ENCODE measurements at places on chromosomes 1 and 21.

GRCh38 chr1:25501235-25502058 is 42.0 kb upstream of the LDLRAP1 start:
- DNase-seq: no peak

GRCh38 chr1:48610628-48611542 is 138.9 kb upstream of the SPATA6 start:
- no peak for DNase-seq

GRCh38 chr1:60709426-60709825 is 372.9 kb upstream of the NFIA start:
- no peak for DNase-seq

DNA sequence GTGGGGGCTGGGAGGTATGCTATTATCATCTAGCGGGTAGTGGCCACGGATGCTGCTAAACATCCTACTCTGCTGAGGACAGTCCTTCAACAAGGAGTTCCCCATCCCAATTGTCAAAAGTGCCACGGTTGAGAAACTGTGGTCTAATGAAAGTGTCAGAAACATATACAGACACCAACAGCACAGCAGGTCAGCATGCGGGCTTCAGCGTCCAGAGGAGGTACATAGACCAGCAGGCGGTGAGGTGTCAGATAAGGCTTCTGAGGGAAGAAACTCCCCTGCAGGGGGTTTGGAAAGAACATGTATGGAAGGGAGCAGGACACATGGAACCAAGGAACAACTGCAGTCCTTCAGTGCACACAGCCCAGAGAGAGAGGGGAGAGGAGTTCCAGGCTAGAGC is 4.8 kb upstream of the TTC4 start:
- DNase-seq: no peak

GRCh38 chr1:118143121-118143520 is 41.9 kb downstream of the SPAG17 start:
- DNase-seq: no peak

- no peak for DNase-seq
Observed at GRCh38 chr1:147851149-147851548, 51.4 kb upstream of the GJA8 start.

GRCh38 chr1:60255565-60255964 is 182.0 kb upstream of the C1orf87 start:
- no peak for DNase-seq

DNA sequence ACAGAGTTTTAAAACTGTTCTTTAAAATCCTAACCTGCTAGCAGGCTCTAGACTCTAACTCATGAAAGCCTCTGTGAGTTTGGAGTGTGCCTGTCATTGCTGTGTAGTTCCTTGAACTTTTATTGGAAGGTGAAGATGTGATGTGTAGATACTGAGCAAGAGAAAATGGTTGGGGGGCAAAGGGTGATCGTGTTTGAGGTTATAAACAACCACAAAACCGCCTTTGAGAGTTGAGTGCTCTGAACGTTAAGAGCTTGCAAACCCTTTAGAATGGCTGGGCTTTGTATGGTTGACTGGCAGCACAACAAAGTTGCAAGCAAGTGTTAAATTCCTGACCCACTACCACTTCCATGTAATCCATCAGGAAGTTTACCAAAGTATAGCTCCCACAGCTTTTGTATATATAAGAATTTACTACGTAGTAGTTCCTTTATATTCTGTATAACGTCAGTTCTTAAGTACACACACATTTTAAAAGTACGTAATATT is 19.6 kb downstream of the BACE2 start:
- DNase-seq: no peak

DNA sequence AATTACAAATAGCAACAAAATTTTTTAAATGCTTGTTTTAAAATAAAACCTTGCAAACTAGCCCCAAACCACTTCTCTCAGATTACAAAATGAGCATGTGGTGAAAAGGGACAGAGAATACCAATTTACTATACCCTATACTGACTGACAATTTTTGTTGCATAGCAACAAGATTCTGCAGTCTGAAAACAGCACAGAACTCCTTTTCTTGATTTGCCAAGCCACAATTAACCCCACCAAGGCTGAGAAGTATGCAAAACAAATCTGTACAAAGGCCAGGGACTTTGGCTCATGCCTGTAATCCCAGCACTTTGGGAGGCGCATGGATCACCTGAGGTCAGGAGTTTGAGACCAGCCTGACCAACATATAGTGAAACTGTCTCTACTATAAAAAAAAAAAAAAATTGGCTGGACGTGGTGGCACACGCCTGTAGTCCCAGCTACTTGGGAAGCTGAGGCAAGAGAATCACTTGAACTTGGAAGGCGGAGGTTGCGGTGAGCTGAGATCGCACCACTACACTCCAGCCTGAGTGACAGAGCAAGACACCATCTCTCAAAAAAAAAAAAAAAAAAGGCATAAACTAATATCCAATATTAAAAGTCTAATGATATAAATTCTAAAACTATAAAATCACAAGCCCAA is 21.8 kb downstream of the ENAH start:
- DNase-seq: no peak

DNA sequence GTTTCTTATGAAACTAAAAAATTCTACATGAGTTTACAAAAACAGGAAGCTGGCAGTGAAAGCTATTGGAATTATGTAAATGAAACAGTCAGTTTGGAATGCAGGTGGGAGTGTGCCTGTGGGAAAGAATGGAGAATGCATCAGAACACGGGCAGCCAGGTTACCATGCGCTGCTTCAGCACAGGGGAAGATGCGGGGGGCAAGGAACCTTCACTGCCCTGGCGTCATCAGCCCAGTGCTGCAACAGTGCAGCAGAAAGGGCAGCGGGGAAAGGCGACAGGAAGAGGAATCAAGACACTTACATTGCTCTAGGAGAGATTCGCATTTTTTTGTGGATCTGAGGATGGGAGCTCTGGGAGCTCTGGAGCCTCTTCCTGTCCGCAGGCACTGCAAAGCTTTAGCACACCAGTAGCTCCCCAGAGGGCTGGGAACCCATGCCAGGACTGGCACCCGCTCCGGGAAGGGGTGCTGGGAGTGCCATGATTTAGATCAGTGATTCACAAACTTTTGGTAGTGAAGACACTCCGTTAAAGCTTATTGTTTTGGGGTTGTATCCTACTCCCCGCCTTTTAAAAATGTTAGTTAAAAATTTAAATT is 64.1 kb upstream of the WDR26 start:
- no peak for DNase-seq

- DNase-seq: no peak
Observed at GRCh38 chr1:77688939-77689338, 6.5 kb upstream of the ZZZ3 start.

DNA sequence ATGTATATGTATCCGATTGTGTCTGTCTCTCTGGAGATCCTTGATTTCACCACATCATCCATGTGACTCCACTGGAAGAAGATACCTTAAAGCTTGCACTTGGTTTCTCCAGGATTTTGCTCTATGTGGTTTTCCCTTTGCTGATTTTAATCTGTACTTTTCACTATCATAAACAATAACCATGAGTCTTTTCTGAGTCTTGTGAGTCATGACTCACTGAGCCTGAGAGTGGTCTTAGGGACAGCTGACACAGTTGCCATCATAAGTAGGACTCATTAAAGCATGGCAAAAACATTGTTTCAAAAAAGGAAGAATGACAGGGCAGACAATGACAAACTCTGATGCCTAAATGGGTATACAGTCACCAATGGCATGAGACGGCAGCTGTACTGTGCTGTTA is 226.2 kb downstream of the AKT3 start:
- no peak for DNase-seq

- no peak for DNase-seq
Observed at GRCh38 chr1:3573500-3573899, 37.8 kb downstream of the MEGF6 start.

DNA sequence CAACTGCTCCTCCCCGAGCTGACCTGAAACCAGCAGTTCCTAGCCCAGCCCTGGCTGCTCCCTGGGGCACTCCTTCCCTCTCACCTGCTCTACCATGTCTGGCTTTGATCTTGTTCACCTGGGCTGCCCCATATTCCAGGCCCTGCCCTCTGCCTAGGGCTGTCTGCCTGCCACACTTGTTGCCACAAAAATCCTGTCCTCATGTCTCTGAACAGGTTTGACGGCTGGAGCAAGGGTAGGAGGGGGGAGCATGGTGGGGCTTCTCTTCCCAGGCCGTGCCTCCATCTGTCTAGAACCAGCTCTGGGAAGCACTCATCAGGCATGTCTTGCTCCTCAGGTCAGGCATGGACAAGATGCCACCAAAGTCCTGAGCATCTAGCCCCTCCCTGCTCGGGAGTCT is 44.3 kb upstream of the WNT2B start:
- no peak for DNase-seq

GRCh38 chr1:178055779-178056471 is 38.0 kb upstream of the RASAL2 start:
- DNase-seq: no peak

- DNase-seq: no peak
Observed at GRCh38 chr1:85398391-85399064, 66.4 kb downstream of the DDAH1 start.

DNA sequence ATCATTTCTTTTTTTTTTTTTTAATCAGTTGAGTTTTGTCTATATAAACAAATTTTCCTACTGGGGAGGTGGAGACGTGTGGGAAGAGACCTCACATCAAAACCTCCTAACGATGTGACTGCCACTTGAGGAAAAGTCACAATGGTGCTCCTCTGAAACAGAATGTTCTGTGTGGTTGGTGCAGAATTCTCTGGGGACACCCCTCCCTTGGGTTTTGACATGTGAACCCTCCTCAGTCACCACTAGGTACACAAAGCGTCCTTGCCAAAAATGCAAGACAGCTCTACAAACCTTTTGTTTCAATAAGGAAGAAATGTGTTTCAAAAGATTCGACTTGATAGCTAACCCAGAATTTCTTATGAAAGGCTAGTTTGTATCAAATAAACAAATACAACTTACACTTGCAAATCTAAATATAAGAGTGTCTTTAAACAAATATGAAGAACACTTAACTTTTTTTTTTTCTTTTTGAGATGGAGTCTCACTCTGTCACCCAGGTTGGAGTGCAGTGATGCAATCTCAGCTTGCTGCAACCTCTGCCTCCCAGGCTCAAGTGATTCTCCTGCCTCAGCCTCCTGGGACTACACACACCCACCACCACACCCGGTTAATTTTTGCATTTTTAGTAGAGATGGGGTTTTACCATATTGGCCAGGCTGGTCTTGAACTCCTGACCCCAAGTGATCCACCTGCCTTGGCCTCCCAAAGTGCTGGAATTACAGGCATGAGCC is 9.3 kb downstream of the SLC25A24 start:
- DNase-seq: no peak

DNA sequence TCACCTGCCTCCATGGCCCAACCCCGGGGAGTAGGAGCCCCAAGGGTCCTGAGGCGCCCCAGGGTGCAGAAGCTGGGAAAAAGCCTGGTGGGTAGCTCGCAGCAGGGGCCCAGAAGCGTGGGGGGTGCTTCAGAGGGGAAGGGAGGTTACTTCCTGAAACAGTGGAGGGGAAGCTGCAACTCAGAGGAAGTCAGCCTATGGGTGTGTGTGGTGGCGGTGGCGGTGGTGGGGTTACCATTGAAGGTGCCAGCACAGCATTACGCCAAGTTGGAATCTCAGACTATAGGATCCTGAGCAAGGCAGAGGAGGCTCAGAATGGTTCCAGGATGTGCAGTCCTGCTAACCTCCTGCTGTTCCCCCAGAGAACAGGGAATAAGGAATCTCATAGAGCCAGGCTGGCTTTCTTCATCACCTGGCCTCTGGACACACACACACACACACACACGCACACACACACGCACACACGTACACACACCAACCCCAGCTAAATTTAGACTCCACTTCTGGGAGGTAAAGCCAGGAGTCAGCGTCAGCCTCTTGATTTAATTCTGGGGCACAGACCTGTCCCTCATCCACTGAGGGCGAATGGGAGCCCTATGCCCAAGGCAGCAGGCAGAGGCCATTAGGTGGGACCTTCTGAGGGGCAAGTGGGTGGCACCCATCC is 1.3 kb downstream of the DENND4B start:
- no peak for DNase-seq

DNA sequence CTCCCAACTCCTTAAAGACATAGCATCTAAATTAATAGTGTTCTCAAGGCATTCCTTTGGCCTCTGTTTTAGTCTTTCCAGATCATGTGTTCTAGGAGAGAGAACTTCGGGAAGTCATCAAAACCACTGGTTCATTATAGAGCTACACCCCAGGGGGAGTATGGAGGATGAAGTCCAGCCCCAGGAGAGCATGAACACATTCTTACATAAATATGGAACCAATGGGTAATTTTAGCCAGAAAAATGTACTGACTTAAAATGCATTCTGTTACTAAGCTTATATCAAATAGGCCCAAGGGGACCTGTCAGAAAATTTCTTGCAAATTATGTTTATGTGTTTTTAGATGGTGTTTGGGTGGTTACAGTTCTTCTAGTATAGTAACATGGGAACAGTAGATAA is 165.2 kb downstream of the NTMT2 start:
- DNase-seq: no peak

GRCh38 chr1:153921080-153921802 is 1.5 kb downstream of the GATAD2B start:
- no peak for DNase-seq

GRCh38 chr1:31902510-31902860 is 35.7 kb downstream of the PTP4A2 start:
- no peak for DNase-seq

- no peak for DNase-seq
Observed at GRCh38 chr1:100299521-100300222, 33.7 kb downstream of the RTCA start.

- no peak for DNase-seq
Observed at GRCh38 chr1:214823311-214824117, 220.5 kb downstream of the CENPF start.

DNA sequence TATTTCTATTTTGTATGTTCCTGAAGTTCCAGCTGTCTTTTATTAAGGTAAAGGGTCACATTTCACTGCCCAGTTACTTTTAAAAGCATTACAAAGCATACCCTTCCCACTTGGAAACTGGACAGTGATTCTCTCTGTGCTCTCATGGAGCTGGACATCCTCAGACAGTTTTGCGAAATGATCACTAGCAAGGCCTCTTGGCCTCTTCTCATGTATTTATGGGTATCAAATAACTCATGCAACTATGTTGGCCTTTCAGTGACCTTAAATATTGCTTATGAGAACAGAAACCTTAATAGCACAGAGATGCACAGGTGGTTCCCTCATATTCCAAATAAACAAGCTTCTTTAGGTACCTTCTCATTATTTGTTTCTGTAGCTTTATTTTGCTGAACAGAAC is 7.9 kb upstream of the AMPD1 start:
- DNase-seq: no peak

Measured in HFF-Myc (cell line).